ENCODE measurements at places on chromosomes 2 and 18.

- no peak for DNase-seq
These were observed 9.6 kb downstream of the GPAT2 start for GRCh38 chr2:96025194-96025492.

- DNase-seq, result no peak
These were observed 17.5 kb downstream of the C18orf63 start for GRCh38 chr18:74333091-74333490.

DNA sequence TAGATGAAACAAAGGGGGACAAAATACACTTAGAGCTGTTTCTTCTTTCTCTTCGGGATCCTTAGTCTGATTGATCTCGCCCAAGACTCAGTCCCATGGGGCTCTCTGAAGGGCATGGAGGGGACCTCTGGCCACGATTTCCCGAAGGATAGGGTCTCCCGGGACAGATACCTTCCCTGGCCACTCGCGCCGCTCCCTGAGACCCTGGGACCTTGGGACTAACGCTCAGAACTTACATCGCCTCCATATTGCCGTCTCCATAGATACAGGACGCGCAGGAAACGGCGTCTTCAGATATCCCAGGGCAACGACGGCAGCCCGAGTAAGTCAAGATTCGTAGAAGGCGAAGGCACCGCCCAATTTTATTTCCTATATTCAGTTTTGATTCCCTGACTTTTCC lies at the start of gene CFAP65:
TSS of gene CFAP65 (minus strand) at position 265 of the 400 bp plus-strand sequence. CDS start 2,468 bp downstream, outside the sequence.
- DNase-seq, result no peak

DNA sequence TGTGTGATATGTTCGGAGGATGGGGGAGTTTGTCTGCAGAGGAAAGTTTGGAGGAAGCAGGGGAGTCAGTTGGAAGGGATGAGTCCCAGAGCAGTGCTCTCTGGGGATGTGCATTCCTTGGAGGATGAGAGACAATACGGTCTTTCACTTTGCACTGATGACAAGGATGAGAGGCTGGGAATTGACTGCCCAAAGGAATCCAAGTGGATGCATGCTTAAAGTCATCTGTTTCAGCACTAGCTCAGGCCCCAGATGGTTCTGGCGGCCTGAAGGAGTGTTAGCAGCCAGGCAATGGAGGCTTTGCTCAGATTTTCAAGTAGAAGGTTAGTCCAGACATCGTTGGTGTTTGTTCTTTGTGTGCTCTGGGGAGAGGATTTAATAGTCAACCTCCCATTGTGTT lies 100.2 kb downstream of the CRIM1 start:
- DNase-seq, result no peak

- no peak for DNase-seq
These were observed 42.2 kb upstream of the SMAD7 start for GRCh38 chr18:48992791-48993555.

GRCh38 chr2:59463426-59463825 lies 1090.0 kb downstream of the BCL11A start:
- DNase-seq, result no peak

- no peak for DNase-seq
These were observed 17.0 kb downstream of the VRK2 start for GRCh38 chr2:58063641-58064040.

- DNase-seq, result no peak
These were observed 21.0 kb upstream of the ATP9B start for GRCh38 chr18:79048245-79048632.

- DNase-seq, result no peak
These were observed 54.2 kb downstream of the SERTAD2 start for GRCh38 chr2:64599469-64599868.

- no peak for DNase-seq
These were observed 67.0 kb downstream of the NCAPH start for GRCh38 chr2:96402591-96402990.

GRCh38 chr2:25256488-25256875 lies 85.2 kb downstream of the DNMT3A start:
- no peak for DNase-seq

GRCh38 chr2:97011977-97012569 lies 25.7 kb upstream of the FAM178B start:
- no peak for DNase-seq

GRCh38 chr2:109433486-109433885 lies 180.3 kb downstream of the SEPTIN10 start:
- no peak for DNase-seq

DNA sequence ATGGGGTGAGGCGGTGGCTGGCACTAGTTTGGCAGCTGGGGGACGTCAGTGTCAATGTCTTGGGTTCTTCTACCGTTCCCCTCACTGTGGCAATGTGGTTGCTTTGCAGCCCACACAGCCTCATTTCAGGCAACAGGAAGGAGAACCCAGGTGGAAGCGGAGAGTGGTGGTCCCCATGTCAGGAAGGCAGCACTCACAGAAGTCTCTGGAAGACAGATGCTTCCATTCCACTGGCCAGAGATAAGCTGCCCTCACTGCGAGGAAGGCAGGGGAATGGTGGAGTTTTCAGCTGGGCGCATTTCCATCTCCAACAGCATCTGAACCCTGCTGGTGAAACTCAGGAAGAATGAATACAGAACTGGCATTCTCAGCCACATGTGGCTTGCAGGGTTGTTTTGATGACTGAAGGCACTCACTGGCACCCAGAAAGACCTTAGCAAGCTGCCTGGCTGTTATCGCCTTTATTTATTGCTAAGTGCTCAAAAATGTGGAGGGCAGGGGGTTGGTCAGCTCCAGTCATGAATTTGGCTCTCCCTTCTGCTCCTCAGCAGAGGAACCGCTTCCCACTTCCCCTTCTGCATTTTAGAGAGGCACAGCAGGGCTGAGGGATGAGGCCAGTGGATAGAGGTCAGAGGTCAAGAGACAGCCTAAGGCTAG lies 19.4 kb downstream of the KCNIP3 start:
- no peak for DNase-seq

- no peak for DNase-seq
These were observed 132.9 kb downstream of the BARD1 start for GRCh38 chr2:214676421-214677089.

DNA sequence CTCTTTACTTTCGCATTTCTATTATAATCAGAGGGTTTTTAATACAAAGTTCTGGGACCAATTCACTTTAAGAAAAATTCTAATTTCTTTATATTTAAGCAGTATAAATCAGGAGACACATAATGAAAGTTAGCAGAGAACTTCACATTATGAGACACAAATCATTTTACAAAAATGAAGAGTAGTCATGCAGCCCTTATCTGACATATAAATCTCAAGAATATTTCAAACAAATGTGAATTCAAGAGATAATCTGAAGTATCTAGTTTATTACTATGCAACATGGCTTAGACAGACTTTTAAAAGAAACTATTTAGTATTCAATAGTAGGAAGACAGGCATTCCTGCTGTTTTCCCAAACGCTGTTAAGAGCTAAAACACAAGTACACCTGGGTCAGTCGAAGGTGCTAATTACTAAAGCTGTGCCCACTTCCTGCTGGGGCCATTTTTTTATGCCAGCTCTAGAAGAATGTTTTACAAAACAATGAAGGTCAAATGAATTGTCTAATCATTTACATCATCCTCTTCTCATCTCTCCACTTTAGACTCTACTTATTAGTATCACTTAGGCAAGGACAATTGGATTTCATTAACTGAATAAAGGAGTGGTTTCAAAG lies 40.2 kb downstream of the CWC22 start:
- no peak for DNase-seq

DNA sequence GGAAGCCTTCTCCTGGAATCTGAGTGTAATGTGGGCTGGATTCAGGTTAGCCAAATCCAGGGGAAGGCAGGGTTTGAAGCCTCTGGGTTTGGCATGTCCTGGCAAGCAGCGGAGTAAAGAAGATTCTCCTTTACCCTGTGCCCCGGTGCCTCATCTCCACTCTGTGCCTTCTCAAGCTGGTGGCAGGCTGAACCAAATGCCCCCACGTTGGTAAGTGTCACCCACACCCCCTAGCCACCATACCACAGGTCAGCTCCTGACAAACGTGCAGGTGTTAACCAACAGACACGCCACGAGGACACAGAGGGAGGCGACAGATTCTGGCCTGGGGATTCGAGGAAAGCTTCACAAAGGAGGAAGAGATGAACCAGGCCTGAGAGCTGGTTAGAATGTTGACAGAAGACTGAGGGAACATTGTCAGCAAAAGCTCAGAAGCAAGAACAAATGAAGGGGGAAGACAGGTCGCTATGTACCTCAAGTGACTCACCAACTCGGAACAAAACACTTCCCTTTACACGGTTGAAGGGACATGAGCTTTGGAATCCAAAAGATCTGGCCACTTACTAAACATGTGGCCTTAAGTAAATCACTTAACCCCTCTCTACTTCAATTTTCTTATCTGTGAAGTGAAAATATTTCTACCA lies 85.2 kb upstream of the LCLAT1 start:
- DNase-seq, result no peak

- no peak for DNase-seq
These were observed 198.7 kb downstream of the MCFD2 start for GRCh38 chr2:46716927-46717326.

DNA sequence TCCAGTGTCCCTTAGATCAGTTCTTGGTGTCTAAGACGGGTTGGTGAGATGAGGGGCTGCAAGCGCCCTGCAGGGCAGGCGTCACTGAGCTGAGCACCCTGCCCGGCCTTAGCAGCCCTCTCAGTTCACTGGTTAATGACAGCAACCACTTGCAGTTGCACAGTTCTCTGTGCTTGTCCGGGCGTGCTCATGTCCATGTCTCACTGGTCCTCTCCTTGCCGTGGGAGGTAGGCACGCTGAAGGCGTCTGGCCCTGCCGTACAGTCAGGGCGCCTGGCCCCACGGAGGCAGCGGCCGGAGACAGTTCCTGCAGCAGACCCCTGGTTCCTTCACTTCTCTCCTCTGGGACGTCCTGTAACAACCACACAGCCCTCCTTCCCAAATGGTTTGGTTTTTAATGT lies 75.3 kb downstream of the ARHGEF4 start:
- DNase-seq, result no peak

- DNase-seq, result no peak
These were observed 458.7 kb upstream of the HNRNPA3 start for GRCh38 chr2:176753752-176754474.

DNA sequence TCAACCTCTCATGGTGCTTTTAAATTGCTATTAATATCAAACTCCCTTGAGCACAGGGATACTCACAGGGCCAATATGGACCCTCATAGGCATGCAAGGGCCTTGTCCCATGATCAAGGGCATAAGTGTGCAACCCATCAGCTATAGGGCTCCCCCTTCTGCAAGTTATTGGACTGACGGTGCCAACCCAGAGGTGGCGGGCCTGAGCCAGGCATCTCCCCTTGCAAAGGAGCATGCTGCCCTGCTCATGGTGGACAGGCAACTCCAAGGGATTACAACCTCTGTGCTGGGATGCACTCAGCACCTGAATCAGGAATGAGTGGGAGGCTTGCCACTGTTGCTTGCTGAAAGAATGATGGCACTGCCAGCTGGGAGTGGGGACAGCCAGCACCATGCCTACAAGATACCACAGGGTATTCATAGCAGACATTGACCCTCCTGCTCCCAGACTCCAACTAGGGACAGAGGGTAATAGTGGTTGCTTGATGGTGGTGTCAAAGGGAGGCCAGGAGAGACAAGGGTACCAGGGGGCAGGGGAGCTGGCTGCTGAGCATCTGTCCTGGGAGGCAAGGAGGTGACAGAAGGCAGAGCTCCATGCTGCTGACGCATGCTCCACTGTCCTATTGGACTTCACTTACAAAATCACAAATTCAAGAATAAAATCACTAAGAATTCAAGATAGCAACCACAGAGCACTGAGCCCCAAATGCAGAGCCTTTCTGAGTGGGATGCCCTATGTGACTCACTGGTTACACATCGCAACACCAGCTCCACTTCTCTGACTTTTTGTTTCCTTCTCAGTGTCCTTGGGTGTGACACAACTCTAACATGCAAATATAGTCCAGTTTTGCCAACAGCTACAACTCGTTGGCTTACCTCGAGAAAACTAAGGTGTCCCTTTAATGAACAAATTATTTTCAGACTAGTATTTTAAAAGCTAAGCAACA lies 157.1 kb upstream of the CCDC150 start:
- DNase-seq, result no peak

GRCh38 chr2:210593166-210593565 lies 36.8 kb downstream of the CPS1 start:
- DNase-seq, result no peak

GRCh38 chr2:71129114-71129901 lies 721 bp downstream of the MCEE start:
- DNase-seq, result no peak

GRCh38 chr2:120867290-120868241 lies 131.9 kb downstream of the GLI2 start:
- DNase-seq, result no peak
